ENCODE measurements at places on chromosomes 2 and 18.
A peak's percentile ranks its signal among the peaks of the same experiment; 100 is the strongest.

DNA sequence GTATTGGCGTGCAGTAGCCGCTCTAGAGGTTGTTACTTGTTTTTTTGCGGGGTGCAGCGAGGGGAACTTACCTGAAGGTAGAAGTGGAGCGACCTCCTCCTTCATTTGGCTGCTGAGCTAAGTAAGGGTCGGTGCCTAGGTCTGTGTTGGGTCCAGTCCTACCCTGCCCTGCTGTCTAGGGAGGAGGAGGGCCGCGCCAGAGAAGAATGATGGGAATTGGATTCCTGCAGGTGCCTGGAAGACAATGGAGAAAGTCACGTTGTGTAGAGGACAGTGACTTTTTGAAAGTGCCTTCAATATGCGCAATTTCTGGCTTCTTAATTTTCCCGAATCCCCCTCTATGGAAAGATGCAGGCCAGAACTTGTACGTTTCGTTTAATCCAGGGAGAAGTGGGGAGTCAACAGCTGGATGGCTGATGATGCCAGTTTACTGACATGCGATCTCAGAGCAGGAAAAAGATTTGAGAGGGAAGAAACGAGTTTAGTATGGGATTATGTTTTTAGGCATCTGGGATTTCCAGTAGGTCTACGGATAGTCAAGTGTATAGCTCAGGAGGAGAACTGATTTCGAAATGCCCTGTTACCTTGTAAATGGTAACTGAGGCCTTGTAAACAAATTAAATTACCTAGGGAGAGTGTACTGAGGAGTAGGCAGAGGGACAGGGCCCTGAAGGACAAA is 653 bp downstream of the MRPS9 start:
- no peak for DNase-seq

DNA sequence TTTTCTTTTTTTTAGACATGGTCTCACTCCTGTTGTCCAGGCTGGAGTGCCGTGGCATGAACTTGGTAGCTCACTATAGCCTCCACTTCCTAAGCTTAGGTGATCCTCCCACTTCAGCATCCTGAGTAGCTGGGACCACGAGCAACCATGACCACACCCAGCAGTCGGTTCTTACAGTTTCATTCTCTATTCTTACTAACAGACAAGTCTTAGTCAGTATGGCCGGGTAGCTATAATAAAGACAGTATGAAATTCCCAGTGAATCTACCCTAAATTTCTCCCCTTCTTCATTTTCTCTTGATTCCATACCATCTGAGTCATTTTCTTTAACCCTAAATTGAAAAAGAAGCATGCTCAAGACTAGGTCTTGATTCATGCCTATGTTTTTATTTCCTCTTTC is 775.3 kb upstream of the NRXN1 start:
- no peak for DNase-seq

DNA sequence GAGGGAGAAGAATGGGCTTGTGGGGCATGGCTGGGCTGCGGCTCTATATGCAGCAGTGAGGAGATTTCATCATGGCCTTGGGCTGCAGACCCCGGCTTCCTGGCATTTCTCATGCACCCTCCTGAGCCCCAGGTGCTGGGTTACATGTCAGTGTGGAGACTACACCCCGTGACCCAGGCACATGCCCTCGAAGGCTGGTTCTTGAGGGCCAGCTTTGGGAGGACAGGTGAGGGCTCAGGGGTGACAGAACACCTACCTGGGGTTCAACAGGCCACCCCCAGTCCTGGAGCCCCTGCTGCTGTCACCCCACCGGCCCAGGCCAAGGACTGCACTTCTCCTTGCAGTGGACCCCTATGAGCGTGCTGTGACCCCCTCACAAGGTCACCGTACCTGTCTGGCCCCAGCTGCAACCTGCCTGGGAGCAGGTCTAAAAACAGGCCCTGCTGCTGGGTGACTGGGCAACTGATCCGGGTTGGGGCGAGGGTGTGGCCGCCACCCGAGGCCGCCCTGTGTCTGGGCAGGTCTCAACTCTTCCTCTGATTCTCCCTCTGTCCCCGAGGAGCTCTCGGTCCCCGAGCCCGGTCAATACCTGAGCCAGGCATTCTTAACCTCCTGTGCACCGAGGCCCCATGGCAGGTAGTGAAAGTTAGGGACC is 94.8 kb upstream of the OTOS start:
- DNase-seq = no peak

- DNase-seq = no peak
Observed at GRCh38 chr2:98773907-98774306, 43.0 kb upstream of the MGAT4A start.

DNA sequence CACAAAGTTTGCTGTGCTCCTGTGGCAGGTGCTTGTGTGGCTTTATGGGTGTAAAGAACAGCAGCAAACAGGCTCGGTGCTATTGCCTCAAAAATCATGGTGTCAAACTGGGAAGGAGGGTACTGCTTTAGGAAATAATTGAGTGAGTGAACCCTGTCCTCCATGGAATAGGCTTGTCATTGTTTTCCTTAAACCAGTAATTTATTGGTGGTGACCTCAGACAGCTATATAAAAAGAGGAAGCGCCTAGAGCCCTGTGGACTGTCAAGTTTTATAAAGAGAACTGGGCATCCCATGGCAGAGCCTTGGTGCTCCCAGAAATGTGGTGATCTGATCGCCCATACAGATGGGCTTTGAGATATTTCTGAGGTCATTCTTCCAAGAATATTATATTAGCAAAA is 4.7 kb upstream of the CXCR4 start:
- no peak for DNase-seq

DNA sequence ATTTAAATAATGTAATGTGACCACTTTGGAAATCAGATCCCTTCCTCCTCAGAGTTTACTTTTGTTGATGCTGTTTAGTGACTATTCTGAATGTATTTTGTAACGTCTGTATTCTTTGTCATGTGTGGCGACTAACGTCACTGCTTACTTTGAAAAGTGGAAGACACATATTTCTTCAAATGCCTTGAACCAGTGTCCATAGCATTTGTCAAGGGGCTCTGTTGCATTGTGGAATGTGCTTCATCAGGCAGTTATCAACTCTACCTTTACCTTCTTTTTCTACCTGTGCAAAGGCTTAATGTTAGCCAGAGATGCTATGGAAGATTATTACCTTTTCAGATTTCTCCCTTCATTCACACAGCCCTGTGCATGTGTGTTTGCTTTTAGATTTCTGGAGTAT is 162.4 kb downstream of the ZNF407 start:
- no peak for DNase-seq

- DNase-seq = no peak
Observed at GRCh38 chr2:210252699-210253606, 27.7 kb upstream of the ACADL start.

DNA sequence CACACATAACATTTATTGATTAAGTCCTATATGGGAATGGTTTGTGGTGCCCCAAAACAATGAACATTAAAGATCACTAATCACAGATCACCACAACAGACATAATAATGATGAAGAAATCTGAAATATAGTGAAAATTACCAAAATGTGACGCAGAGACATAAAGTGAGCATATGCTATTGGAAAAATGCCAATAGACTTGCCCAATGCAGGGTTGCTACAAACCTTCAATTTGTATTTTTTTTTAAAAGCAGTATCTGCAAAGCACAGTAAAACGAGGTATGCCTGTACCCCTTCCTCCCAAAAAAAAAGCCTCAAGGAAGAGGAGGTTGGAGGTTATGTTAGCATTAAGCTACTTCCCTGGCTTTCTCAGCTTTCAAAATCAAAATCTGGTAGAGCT is 131.1 kb downstream of the RBMS1 start:
- no peak for DNase-seq

GRCh38 chr18:79438089-79438897 is 42.6 kb downstream of the NFATC1 start:
- DNase-seq = no peak

- DNase-seq = no peak
Observed at GRCh38 chr2:30541680-30542079, 94.6 kb downstream of the LCLAT1 start.

- no peak for DNase-seq
Observed at GRCh38 chr18:39681061-39681460, 2115.5 kb upstream of the CELF4 start.

- no peak for DNase-seq
Observed at GRCh38 chr2:218245214-218245613, 15.6 kb upstream of the GPBAR1 start.

DNA sequence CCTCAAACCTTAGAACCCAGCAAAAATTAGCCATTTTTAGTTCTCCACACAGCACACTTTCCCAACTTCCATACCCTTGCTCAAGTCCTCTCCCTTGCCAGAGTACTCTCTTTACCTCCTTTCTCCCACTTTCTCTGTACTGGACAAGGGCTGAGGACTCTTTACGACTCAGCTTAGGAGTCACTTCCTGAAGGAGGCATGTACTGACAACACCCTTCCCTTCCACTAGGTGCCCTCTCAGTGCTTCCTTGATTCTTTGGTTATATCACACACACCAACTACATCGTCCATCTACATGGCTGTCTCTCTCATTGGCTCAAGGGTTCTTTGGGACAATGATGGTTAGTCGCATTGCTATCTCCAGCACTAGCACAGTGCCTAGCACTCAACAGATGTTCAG is 5.2 kb upstream of the C18orf63 start:
- peak; percentile 25 for DNase-seq

DNA sequence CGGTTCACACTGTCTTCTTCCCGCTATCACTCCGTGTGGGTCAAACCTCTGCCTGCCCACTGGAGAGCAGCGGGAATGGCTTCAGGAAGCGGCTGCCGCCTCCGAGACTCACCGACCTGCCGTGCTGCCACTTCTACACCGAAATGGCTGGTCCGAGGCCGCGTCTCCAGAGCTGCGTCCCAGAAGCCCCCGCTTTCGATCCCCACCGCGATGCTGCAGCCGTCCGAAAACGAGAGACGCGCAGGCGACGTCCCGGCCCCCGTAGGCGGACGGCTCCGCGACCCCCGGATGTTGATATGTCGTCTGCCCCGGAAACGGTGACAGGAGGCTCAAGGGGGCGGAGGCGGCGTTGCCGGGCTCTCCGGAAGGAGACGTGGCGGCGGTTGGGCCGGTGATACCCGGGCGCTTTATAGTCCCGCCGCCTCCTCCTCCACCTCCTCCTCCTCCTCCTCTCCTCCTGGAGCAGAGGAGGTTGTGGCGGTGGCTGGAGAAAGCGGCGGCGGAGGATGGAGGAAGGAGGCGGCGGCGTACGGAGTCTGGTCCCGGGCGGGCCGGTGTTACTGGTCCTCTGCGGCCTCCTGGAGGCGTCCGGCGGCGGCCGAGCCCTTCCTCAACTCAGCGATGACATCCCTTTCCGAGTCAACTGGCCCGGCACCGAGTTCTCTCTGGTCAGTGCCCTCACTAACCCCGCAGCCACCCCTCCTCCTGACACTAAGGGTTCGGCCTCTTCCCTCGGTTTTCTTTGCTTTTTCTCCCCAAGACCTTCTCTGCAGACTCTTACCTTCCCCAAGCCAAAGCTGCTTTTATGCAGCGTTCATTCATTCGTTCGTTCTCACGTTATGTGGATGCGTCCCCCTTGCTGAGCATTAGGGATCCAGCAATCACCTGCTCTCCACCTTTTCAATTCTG is at the start of the genes ASB3 and ERLEC1:
TSS of gene ASB3 (minus strand) at position 249 of the 909 bp plus-strand sequence. CDS start 21,381 bp downstream, outside the sequence.
TSS of gene ERLEC1 (plus strand) at position 340 of the 909 bp plus-strand sequence. CDS start at position 507, 167 bp downstream.
- DNase-seq = peak; percentile 84

DNA sequence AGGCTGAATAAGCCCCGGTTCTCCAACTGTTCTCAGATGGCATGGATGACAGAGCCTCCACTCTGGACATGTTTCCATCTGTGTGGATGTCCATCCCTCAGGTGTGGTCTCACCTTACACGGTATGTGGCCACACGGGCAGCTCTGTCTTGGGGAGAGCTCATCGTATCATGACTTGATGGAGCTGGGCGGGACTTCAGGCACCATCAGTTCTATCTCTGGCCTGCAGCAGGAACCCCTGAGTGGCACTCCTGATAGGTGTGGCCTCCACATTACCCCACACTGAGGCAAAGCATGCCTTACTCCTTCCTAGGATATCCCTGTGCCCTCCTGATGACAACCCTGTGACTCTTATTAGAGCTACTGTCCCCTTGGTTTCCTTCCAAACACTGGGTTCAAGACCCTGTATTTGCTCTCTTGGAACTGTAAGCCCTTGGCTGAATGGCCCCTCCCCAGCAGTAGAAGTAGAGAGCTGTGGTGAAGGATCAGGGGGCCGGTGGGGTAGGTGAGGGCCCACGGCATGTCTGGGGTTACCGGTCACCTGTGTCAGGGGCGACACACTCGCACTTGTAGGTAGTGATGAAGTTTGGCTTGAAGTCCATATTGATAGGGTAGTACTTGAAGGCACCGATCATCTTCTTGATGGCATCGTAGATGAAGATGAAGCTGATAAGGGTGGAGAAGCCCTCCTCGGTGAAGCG is 48.2 kb downstream of the MTHFD2 start:
- no peak for DNase-seq

DNA sequence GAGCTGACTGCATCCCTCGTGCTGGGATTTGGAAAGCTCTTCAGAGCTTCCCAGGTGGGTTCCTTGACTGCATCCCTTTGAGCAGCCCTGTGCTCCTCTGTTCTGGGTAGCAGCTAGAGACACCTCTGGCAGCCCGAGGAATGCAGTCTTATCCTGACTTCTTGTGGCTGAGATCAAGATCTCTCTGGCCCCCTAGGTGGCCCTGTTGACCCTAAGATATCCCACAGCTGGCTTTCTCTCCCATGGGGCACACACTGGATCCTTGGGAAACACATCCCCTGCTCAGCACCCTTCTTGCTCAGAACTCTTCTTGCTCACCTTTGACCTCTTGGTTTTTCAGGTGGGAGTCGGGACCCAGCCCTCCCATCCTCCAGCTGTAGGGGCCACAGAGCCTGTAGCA is 237.2 kb downstream of the TSN start:
- DNase-seq = no peak

Measured in NCI-H526 (cell line).